MV-4-11 (cell line): ENCODE measurements at places on chromosomes 3 and 15.

DNA sequence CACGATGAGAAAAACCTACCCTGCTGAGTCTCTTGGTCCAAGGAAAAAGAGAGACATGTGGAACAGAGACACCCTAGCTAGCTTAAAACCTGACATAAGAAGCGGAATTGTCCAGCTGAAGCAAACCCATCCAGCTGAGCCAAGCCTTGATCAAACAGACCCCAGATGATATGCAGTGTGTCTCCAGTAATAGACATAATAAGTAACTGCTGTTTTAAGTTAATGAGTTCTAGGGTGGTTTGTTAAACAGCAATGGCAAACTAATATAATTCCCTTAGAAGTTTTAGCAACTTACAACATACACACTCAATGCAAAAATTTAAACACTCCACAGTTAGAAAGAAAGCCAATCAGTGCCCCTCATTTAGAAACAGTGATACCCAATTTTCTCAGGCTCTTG is 26.8 kb upstream of the ZNF385D start:
- no peak for DNase-seq

DNA sequence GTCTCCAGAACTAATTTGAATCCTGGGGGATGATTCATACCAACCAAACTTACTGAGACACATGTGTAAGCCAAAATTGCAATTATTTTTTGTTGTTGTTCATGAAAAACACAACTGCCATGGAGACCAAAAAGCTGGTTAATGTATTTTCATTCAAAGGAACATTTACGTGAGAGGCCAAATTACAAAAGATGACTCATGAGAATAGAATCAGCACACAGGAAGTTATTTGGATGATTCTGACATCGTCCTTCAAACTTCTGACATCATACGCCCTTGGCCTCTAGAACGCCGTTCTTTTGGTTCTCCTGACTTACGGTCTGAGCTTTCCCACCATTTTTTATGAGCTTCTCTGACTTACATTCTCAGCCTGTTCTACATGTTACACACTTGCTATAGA is 3.0 kb upstream of the ZNF280D start:
- DNase-seq: no peak

DNA sequence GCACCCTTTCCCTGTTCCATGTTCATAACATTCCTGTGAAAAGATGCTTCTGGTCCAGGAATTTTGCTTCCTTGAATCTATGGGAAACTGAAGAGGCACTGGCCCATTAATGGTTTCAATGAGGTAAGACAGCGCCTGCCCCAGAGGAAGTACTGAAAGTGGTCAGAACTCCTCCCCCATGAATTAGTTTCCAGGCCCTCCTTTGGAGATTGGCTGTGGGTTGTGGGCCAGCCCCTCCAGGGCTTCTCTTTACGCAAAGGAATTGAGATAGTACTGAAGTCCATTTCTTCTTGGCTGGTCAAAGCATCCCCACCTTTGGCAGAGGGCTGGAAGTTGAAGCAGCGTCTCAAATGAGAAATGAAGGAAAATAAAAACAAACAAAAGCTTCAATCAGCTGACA is 175.5 kb downstream of the POLR2M start:
- no peak for DNase-seq

GRCh38 chr15:39211108-39211979 is 369.5 kb upstream of the THBS1 start:
- no peak for DNase-seq
